Prostate gland (tissue), 2 donors: ENCODE measurements at places on chromosomes 5 and 9.

DNA sequence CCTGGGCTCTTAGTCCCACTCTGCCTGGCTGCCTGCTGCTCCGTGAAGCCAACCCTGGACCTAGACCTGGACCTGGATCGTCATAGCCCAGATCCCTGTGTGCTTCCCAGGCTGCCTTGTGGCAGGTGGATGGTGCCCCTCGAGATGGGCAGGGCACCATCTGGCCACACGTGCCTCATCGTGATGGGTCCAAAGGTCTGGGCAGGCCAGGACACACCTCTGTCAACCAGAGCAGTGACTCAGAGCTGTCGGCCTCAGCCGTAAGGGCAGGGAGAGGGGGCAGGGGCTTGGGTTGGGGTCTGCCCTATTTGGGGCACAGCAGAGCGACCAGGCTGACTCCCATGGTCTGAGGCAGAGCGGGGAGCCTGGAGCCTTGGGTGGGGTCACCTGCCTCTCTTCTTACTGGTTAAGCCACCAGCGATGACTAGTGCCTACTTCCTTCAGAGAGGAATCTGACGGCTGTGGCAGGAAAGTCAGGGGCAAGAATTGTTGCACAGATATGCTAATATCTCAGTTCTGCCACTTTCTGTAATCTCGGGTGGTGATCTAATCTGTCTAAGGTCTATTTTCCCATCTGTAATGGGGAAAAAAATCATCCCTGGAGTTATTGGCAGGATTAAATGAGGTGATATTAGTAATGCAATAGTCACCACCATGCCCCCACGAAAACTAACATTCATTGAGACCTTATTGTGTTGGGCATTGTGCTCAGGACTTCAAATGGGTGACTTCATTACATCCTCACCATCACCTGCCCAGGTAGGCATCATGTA, 3.2 kb upstream of the CDHR2 start:
- DNase-seq, result no peak

DNA sequence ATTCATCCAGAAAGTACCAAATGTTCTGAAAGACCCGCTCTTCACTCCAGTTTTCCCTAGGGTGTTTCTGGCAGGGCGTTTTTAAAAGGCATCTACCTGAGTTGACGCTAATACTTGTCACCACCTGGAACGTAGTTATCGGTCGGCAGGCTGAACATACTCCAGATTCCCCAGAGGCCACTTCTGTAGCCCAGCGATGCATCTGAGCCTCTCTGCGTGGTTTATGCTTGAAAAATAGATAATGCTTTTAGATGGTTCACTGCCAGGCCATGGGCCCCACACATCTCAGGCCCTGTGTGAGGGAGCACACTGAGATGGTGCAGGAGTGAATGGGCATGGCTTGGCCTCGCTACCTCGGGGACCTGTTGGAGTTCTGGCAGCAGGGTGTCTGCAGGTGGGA, 33.0 kb upstream of the NCS1 start:
- DNase-seq, result no peak

DNA sequence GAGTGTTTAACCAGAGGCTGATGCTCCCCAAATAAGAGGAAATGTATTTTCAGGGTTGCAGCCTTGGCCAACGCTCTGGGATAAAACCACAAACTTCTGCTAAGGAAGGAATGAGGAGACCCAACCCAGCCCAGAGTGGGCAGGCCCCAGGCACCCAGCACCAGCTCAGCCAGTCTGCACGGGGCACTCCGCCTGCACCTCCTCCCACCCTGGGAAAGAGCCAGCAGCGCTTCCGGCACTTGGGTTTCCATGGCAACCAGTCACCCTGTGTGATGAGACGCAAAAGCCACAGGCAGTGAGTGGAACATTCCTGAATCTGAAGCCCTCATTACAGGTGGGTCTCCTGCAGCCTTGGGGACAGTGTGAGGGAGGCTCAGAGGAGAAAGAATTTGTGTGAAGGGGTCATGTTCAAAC, 85.2 kb upstream of the ZBTB43 start:
- peak; percentile 36 for DNase-seq

GRCh38 chr9:21709464-21710058, 92.9 kb upstream of the MTAP start:
- peak; percentile 32 for DNase-seq

GRCh38 chr5:31898036-31898632, 259.2 kb downstream of the PDZD2 start:
- no peak for DNase-seq

DNA sequence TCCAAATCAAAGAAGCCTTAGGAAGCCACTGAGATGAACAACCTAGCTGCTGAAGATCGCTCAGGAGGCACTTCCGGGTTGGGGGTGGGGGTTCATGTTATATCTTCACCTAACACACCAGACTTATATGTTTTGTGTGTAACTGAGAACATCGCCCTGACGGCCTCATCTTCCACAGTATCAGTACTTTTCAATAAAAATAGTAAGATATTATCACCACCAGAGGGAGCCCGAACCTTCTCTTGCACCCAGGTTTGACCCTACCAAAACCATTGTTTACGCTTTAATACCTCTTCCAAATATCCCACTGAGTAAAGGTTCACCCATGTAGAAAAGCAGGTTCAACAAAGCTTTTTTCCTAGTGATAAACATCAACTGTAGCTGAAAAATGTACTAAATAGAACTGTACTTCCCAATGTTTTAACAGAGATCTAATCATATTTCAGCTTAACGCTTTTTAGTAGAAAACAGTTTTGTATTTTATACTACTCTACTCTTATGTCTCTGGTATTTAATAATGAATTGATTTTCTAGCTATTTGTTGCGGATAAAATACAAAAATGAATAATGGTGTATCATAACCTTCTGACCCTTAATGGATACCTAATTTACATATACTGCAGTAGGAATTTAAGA, 244.0 kb downstream of the EPB41L4A start:
- peak; percentile 53 for DNase-seq

GRCh38 chr5:57777174-57777581, 294.6 kb upstream of the ACTBL2 start:
- no peak for DNase-seq

DNA sequence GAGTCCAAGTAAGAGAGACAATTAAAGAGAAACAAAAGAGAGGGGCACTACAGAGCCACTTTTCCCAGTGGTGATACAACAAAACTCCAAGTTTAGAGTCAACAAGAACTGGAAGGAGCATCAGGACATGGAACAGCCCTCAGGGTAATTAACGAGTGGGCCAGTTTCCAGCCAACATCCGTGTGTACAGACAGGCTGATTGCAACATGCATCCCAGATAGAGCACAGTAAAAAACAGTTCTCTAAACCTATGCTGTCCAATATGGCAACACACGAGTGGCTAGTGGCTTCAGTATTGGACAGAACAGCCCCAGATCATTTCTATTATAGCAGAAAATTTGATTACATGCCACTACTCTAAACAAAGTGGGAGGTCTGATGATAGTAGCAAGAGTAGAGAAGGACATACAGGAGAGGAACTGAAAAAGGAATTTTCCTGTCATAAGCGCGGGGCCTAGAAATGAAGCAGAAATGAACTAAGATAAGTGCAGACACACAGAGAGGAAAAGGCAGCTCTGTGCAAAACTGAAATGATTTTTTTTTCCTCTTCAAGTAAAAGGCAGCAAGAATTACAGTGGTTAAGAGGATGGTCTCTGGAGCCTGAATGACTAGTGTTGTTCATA, 175.6 kb upstream of the CCNG1 start:
- no peak for DNase-seq
